Adipocyte (in vitro differentiated cells): ENCODE measurements at places on chromosomes 3 and 15.

- no peak for DNase-seq
Measured at GRCh38 chr3:59714066-59714465, 664.2 kb upstream of the CFAP20DC start.

DNA sequence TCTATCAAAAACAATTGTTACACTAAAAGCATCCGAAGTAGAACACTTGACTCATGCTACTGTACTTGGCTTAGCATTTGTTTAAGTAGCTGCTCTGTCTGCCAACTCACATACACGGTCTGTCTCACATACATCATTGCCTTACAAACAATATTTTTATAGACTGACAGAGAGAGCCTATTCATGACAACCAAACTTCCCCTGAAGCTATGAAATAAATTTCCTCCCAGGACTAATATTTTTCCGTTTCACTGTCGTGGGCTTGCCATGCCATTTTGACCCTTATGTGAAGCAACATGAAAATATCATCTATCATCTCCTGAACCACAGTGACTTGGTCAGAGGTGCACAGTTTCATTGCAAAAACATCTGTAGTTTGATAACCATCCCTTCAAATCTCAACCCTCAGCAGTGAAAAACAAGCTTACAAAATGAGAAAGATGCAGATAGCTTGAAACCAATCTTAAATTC is 66.5 kb upstream of the PYGO1 start:
- peak; percentile 19 for DNase-seq

GRCh38 chr15:68896178-68896577 is 34.1 kb upstream of the SPESP1 start:
- DNase-seq: no peak

DNA sequence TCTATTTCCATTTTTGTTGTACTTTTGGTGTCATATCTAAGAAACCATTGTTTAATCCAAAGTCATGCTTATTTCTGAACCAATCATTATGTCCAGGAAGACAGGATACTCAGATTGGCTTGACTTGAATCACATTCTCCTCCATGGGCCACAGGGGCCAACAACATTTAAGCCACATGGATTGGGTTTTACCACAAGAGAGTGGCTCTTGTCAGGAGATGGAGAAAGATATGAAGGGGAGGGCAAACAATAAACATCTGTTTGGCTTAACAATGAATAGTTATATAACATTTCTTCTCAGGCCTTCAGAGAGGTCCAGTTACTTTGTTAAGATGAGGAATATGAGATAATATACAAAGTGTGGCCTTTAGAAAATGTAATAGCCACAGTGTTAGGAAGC is 44.6 kb downstream of the GXYLT2 start:
- no peak for DNase-seq

- DNase-seq: no peak
Measured at GRCh38 chr15:60917461-60918145, 311.5 kb downstream of the RORA start.

GRCh38 chr3:11600501-11601282 is 43.0 kb downstream of the VGLL4 start:
- DNase-seq: peak; percentile 97
